ENCODE measurements at places on chromosomes 3 and 15.

- no peak for DNase-seq
These were observed 520.1 kb downstream of the ROBO1 start for GRCh38 chr3:79247725-79248043.

DNA sequence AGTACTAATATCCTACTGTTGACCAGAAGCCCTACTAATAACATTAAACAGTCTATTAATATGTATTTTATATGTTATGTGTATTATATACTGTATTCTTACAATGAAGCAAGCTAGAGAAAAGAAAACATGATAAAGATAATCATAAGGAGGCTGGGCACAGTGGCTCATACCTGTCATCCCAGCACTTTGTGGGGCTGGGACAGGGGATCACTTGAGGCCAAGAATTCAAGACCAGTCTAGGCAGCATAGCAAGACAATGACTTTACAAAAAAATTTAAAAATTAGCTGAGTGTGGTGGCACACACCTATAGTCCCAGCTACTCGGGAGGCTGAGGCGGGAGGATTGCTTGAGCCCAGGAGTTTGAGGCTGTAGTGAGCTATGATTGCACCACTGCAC lies 8.9 kb upstream of the HERC1 start:
- no peak for DNase-seq

DNA sequence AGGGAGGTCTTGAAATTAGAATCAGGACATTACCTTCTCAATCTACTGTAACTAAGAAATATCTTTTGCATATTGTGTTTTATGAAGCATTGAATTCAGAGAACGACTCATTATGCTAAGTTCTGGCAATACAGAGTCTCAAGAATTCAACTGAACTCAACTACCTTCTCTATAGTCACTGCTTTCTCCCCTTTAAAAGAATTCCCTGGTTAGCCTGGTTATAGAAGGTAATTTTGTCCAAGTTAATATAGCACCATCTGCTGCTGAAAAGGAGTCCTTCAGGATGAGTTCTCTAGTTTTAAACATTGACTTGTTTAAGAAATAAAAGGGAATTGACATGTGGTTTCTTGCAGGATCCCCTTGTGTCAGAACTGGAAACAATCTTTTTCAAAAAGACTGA lies 60.2 kb downstream of the IL16 start:
- DNase-seq, result no peak

DNA sequence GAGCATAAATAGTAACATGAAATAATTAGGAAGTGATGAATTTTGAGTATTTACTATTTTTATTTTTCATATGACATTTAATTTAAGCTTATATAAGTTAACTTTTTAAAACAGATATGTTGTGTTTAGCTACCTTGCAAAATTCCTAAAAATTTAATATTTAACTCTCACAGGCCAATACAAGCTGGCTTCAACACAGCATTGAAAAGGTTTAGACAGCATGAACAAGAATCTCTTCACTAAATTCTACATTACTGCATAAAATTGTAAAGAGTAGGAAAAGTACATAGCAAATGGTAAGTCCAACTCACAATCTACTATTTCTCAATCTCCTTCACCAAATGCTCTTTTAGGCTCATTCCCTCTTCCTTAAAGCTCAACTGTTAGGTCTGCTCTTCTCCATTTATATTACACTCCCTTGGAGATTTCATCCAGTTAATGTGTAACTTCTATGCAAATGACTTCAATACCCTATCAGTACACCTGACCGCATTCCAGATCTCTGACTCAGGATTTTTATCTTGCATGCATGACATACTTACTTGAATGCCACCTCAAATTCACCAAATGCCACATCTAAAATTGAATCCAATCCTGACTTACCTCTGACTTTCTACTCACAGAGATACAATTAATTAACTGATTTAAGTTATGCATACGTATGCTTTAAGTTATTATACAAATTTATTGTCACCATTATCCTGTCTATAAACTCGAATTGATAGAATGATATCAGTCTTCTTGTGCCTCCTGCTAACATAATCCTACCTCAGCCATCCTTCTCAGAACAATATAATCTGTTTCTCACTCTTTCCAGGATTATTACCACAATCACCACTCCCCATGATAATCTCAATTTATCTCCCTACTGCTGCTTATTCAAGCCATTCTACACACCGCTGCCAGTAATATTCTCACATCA lies 127.0 kb downstream of the STAG1 start:
- DNase-seq, result no peak

GRCh38 chr3:36911990-36912804 lies 32.7 kb downstream of the TRANK1 start:
- peak; percentile 63 for DNase-seq

DNA sequence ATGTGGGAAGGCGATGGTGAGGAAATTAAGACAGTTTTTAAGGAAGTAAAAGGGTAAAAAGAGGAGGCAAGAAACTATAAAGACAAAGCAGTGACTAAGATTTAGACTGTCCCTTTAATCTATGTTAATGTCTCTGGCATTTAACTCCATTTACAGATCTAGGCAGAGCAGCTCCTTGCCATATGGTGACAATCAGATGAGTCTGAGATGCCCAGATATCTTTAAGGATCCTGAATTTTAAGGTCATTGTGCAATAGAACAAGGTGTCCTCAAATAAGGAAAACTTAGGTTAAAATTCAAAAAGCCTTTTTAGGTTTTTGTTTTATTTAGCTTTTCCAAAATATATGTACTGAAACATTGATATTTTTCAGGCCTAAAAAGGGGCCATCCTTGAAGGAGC lies 24.1 kb downstream of the RASGRP1 start:
- no peak for DNase-seq

- no peak for DNase-seq
These were observed 2.7 kb upstream of the ALS2CL start for GRCh38 chr3:46695962-46696894.

DNA sequence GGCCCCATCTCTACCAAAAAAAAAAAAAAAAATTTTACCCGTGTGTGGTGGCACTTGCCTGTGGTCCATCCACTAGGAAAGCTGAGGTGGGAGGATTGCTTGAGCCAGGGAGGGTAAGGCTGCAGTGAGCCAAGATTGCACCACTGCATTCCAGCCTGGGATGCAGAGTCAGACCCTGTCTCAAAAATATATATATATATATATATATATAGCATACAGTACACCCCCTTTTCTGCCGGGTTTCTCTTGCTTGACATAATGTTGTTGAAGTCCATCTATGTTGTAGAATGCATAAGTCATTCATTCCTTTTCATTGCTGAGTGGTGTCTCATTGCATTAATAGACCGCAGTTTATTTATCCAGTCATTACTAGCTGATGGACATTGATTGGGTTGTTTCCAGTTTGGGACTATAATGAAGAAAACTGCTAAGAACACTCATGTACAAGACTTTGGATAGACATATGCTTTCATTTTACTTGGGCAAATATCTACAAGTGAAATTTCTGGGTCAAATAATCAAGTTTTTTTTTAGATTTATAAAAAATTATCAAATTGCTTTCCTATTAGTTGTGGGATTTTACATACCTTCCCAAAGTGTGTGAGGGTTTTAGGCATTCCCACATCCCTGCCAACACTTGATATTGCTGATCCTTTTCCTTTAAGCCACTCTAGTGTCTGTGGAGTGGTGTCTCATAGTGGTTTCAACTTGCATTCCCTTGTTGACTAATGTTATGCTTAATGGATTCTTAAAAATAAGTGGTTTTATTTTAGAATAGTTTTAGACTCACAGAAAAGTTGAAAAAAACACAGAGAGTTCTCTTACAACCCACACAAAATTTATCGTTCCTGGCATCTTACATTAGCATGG lies 2.1 kb upstream of the PRR20G start:
- DNase-seq, result no peak

- no peak for DNase-seq
These were observed 104.2 kb downstream of the FILIP1L start for GRCh38 chr3:100010087-100010417.

GRCh38 chr15:37134699-37135131 lies 34.4 kb upstream of the MEIS2 start:
- peak; percentile 9 for DNase-seq

GRCh38 chr3:37489355-37489754 lies 315.0 kb upstream of the LRRFIP2 start:
- no peak for DNase-seq

DNA sequence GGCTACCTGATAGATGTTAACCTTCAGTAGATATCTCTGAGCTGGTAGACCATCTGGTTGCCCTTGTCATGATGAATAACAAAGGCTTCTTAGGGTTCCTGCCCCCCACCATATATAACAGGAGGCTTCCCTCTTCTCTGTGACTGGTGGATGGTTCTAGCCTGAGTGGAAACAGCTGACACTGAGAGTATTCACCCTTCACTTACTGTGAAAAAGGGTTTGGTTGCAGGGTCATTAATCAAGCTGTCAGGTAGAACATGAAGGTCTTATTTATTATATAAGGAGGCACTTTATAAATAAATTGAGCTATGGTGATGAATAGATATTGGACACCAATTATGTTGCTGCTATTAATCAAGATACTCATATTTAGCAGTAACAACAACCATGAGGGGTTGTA lies 58.6 kb downstream of the CACNA2D3 start:
- no peak for DNase-seq

- no peak for DNase-seq
These were observed 151.5 kb upstream of the BHLHE40 start for GRCh38 chr3:4827767-4828166.

GRCh38 chr3:14853271-14853951 lies 34.6 kb downstream of the FGD5 start:
- DNase-seq, result no peak

DNA sequence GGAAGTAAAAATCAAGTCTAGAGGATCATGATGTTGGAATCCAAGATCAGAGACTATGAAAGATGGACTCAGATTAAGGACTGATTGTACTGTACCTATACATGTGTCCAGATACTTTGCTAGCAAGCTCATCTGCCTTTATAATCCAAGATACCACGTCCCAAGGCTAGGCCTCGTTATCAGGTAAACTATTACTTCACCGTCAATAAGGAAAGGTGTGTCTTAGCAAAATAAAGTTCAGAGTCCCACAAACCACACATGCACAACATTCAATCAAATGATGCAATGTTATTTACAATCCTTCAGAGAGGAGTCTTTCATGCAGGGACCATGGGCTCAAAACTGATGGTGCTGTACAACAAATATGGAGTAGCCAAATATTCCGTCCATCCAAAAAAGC lies 1092.9 kb downstream of the IGSF11 start:
- no peak for DNase-seq

DNA sequence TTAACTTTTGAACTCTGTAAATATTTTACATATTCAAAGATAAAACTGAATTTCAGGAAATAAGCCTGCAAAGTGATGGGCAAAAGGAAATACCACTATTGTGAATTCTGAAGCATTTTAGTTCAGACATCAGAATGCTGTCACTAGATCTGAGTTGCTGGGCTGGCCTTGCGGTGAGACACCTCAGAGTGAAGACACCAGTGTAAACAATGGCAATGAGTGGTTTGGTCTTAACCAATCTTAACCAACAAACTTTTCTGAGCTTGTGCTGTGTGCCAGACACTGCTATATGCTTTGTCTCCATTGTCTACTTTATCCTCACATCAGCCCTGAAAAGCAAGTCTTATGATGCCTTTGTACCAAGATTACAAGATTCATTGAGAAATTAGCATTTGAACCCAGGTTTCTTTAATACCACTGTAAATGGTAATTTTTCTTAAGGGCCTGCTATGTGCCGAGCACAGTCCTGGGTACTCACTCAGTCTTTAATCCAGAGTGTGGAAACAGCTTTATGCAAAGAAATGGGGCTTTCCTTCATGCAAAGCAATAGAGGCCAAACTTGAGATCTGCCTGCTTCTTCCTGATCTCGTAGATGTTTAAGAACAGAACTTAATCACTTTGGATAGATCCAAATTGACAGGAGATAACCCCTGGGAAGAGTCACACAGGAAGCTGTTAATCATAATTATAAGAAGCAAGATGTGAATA lies 55.0 kb downstream of the TMEM39A start:
- no peak for DNase-seq

DNA sequence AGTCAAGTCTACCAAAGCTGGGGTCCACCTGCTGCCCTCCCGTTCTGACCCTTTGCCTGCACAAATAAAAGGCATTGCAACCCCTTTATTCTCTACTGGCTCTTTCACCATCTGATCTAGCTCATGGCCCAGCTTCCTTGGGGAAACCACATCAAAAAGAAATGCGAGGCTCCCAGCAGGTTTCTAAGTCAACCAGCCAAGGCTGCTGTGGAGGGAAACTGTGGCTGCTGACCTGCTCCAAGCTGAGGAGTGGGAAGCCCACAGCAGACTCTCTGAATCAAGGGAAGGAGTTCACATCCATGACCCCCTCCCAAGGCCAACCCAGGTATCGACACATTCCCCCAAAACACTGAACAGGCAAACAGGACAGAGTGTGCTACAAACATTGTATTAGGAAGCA lies 25.2 kb upstream of the SLCO2A1 start:
- no peak for DNase-seq

DNA sequence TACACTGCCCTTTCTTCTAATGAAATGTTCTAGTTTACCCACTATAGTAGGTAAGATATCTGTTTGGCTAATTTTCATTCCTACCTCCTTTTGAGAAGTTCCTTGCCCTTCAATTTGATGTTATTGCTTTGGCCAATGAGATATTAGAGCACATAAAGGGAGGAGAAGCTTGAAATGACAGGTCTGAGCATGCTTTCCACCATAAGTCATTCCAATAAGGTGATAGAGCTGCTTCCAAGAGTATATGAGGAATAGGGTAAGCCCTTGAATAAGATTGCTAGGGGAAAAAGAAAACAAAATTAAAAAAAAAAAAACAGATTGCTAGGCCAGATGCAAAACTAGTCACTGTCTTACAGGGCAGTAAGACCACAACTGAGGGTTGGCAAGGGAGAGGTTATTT lies 78.9 kb upstream of the TRIM42 start:
- DNase-seq, result no peak

DNA sequence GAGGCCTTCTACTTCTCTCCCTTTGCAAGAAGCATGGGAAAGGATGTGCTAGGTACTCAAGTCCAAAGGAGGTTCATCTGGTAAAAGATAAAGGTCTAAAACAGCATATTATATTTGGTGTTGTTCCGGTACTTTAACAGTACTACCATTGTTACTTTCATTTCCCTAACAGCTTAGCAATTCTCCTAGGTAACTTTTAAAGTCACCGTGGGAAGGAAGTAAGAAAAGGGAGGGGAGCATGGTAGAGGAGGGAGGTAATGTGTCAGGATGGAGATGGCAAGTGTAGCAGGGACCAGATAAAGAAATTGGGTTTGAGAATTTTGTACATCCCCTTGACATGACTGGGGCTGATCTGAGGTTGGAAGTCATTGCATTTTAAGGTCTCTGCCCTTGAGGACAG lies 89.4 kb upstream of the SKOR1 start:
- DNase-seq, result no peak

- DNase-seq, result no peak
These were observed 236.8 kb upstream of the GBE1 start for GRCh38 chr3:81998139-81998755.

DNA sequence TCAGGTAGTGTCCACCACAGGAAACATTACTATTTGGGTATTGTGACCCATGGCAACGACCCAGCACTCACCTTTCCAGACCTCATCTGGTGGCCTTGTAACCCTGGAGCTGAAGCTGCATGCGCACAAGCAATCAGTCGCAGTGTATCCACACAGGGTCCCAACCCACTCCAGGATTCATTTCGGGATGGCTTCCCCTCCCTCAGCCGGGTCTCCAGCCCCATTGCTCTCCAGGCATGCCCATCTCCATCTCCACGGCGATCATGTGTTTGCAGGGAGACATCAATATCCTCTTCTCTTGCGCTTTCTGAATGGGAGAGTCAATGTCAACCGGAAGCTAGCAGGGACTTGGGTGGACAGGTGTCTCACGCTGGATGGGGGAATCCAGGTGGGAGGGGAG lies 35.2 kb downstream of the GOLGA6L2 start:
- DNase-seq, result no peak

GRCh38 chr15:39153716-39154115 lies 427.2 kb upstream of the THBS1 start:
- DNase-seq, result no peak

All from CD4-positive, alpha-beta T cell treated with Interleukin-12 subunit alpha and Interleukin-12 subunit beta, for 1 hour (primary cell).